ENCODE measurements at places on chromosomes 4 and X.

DNA sequence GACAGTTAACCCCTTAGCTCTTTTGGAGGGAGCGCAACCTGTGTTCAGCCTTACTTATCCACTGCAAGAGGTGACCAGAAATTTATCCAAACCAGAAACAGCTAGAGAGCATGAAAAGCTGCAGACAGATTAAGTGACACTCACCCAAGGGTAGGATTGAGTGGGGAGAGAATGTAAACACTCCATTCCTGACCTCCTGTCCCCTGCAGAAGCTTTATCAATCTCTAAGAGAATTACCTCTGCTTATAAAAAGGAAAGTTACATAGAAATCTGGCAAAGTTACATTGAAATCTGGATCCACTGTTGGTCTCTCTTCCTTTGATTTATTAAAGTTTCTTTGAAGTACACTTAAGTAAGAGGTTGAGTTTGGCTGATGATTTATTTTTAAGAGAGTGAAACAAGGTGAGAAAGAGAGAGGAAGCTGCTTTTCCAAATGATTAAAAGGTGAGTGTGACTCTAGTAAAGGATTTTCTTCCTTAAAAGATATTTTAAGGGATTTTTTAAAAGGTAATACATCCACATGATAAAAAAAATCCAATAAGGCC lies 112.3 kb downstream of the ANAPC4 start:
- no peaks in the 10 kb centered on the region for H3K27me3 ChIP-seq
- no peak overlapping the region for H3K27ac ChIP-seq
- no peaks in the 10 kb centered on the region for H3K36me3 ChIP-seq
- no peak overlapping the region for H3K4me3 ChIP-seq

- no peak overlapping the region for H3K27ac ChIP-seq
- no peaks in the 10 kb centered on the region for H3K36me3 ChIP-seq
- no peak for DNase-seq
- H3K4me1 ChIP-seq, result no peaks in the 10 kb centered on the region
Observed at GRCh38 chr4:83191026-83191425, 76.5 kb upstream of the PLAC8 start.

DNA sequence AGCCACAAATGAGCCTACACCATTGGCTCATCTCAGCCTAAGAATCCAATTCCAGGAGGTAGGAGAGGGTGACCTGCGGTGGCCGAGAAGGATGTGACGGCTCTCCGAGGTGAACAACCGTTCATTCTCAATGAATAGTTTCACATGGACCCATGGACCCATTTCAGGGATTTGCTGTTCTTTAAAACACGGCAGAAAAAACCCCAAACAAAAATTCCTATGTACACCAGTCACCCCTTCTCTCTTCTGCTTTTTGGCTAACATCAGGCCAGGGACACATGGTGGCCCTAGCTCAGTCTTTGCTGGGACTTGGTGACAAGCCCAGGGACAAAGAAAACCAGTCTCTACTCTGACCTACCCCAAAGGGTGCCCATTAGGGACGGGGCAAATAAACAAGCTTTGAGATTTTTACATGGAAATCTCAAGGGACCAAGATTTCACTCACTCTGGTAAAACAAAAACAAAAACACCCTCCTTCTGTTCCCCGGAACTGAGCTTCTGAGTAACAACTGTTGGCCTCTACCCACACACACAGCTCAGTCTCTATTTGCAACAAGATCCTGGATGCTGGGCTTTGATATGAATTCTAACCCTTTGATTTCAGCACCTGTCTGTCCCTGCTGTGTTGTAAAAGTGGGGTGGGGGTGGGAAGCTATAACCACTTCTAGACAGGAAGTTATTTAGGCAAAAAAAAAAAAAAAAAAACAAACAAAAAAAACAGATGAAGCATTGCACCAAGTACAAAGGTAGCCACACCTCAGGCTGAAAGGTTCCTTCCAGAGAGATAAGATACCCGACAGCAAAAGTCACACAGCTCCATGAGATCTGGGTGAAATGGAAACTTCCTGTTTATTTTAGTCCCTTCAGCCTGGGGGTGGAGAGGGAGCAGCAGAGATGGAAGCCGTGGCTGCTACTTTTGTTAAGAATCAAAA lies 49.0 kb downstream of the DDX3X start:
- H3K4me1 ChIP-seq, result peaks cover 4% of the 10 kb centered on the region
- H3K4me3 ChIP-seq, result no peak overlapping the region
- peak; percentile 63 for DNase-seq

DNA sequence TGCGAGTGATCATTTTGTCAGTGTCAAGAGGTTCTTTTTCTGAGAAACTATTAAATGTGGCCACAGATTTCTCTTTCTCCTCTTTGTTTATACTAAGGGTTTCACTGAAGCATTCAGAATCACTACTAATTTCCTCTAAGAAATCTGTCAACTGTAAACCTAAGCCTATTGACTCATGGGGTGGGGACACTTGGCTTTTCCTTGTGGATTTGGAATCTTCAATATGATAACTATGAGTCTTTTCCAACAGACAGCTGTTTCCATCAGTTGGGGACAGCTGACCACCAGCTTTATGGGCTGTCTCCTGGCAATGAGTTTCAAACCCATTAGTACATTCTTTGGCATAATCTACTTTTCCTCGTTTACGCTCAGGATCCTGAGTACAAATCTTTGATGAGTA lies 13.8 kb downstream of the PGRMC1 start:
- no peak overlapping the region for H3K27ac ChIP-seq
- H3K4me3 ChIP-seq, result no peak overlapping the region
- no peaks in the 10 kb centered on the region for H3K27me3 ChIP-seq
- H3K36me3 ChIP-seq, result no peaks in the 10 kb centered on the region

- no peak overlapping the region for H3K4me3 ChIP-seq
- no peak for DNase-seq
- no peak overlapping the region for H3K27ac ChIP-seq
- H3K4me1 ChIP-seq, result no peaks in the 10 kb centered on the region
- H3K27me3 ChIP-seq, result no peaks in the 10 kb centered on the region
Observed at GRCh38 chr4:95050980-95051701, 293.4 kb downstream of the BMPR1B start.

GRCh38 chr4:145825255-145825654 lies 113.4 kb downstream of the ZNF827 start:
- DNase-seq, result no peak
- H3K27ac ChIP-seq, result no peak overlapping the region
- H3K36me3 ChIP-seq, result no peaks in the 10 kb centered on the region

GRCh38 chr4:147942729-147943128 lies 210.8 kb downstream of the ARHGAP10 start:
- H3K4me3 ChIP-seq, result no peak overlapping the region
- peak; percentile 13 for DNase-seq
- no peaks in the 10 kb centered on the region for H3K27me3 ChIP-seq
- peaks cover 3% of the 10 kb centered on the region for H3K4me1 ChIP-seq
- peaks cover under 1% of the 10 kb centered on the region for H3K36me3 ChIP-seq

DNA sequence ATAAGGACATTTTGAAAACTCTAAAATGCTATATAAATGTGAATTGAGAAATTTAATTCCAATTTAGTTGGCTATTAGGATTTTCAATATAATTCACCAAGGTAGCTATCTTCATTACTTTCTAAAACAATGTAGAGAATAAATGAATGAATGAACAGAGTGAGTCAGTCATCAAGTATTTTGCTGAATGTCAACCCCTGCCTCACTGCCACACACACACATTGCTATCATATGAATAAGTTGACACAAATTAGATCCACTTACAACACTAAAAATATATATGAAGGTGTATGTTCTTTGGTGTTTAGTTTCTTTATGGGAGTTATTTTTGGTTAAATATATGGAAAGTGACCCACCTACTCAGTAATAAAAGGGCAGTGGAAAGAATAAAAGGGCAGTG lies 141.4 kb upstream of the SMIM10 start:
- H3K36me3 ChIP-seq, result no peaks in the 10 kb centered on the region
- no peaks in the 10 kb centered on the region for H3K4me1 ChIP-seq
- peak; percentile 63 for DNase-seq
- H3K27me3 ChIP-seq, result no peaks in the 10 kb centered on the region

DNA sequence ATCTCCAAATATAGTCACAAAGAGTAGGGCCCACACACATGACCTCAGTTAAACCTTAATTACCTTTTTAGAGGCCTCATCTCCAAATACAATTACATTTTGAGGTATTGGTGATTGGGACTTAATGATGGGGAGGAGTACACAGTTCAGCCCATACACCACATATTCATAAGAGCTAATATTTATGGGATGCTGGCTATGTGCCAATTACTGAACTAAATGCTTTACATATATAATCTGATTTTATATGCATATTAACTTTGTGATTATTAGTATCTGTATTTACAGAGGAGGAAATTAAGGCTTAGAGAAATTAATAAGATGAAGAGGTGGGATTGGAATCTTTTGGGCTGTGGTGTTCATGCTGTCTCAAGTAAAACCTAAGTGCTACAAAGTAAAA lies 17.8 kb downstream of the SMARCAD1 start:
- DNase-seq, result no peak
- H3K36me3 ChIP-seq, result peaks cover under 1% of the 10 kb centered on the region

DNA sequence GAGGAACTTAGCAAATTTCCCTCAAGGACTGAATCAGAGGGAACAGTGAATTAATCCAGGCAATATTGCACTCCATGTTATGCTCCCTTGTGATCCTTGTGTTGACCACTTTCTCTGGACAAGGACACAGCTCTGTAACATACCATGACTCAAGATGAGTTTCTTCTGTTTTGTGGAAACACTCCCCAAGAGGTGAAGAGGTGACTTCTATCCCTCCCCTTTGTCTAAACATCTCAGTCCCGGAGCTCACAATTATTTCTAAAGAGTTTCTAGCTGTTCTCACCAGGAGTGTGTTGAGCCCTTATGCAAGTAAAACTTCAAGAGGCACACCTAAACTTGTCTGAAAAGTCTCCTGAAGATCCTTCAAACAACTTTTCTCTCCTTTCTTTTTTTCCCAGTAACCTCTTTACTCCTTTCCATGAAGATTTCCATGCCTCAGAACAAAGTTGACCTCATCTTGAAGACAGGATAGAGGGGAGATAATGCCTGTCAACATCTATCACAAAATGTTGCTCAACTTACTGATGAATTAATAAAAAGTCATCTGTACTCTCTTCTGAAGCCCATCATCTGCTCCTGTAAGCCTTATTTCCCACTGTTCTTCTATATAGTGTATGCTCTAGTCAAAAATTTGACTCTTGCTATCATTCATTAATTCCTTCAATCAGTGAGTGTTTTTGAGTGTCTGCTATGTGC lies 429.1 kb downstream of the SPRY1 start:
- H3K27me3 ChIP-seq, result no peaks in the 10 kb centered on the region
- peaks cover 7% of the 10 kb centered on the region for H3K4me1 ChIP-seq
- DNase-seq, result peak; percentile 81
- H3K36me3 ChIP-seq, result no peaks in the 10 kb centered on the region
- H3K27ac ChIP-seq, result peak overlapping the region; percentile 69
- H3K4me3 ChIP-seq, result no peak overlapping the region

- peak; percentile 20 for DNase-seq
- no peaks in the 10 kb centered on the region for H3K36me3 ChIP-seq
- H3K27me3 ChIP-seq, result no peaks in the 10 kb centered on the region
Observed at GRCh38 chrX:140273921-140274320, 230.9 kb downstream of the SOX3 start.

- H3K27me3 ChIP-seq, result peaks cover 13% of the 10 kb centered on the region
- peak within 1 kb of the TSS; percentile 28 for H3K4me3 ChIP-seq
- no peak within 1 kb of the TSS for H3K27ac ChIP-seq
- peaks cover 3% of the 10 kb centered on the region for H3K4me1 ChIP-seq
- peak; percentile 79 for DNase-seq
Observed at GRCh38 chrX:107775734-107776511, at the start of gene TSC22D3. Gene TSC22D3 (minus strand): TSS chrX:107775787. CDS start chrX:107775419, 368 bp downstream.

DNA sequence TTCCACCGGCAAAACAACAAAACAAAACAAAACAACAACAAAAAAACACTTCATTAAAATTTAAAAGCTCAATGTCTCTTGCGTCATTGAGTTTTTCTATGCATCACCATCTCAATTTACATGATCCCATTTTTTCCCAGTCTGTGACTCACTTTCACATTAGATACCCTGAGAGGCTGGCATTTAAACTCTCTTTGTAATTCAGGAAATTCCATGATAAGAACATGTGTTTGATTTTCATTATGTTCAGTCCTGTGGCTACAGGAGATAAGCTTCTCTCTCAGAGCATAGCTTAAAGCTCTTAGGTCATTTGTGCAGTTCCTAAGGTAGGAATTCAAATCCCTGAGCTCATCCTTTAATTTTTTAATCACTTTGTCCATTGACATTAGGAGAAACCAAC lies 104.6 kb downstream of the NBDY start:
- no peaks in the 10 kb centered on the region for H3K27me3 ChIP-seq
- no peak overlapping the region for H3K4me3 ChIP-seq
- DNase-seq, result peak; percentile 1
- H3K36me3 ChIP-seq, result no peaks in the 10 kb centered on the region

GRCh38 chr4:140102421-140102820 lies 51.6 kb downstream of the MAML3 start:
- no peak overlapping the region for H3K27ac ChIP-seq
- no peak for DNase-seq
- peaks cover 14% of the 10 kb centered on the region for H3K4me1 ChIP-seq
- H3K4me3 ChIP-seq, result no peak overlapping the region
- no peaks in the 10 kb centered on the region for H3K27me3 ChIP-seq
